T-helper 1 cell (primary cell): ENCODE measurements at places on chromosomes 2 and 18.

GRCh38 chr18:70620837-70621612, 332.2 kb downstream of the SOCS6 start:
- DNase-seq: no peak

GRCh38 chr2:134502104-134502503, 216.7 kb downstream of the TMEM163 start:
- DNase-seq: no peak

DNA sequence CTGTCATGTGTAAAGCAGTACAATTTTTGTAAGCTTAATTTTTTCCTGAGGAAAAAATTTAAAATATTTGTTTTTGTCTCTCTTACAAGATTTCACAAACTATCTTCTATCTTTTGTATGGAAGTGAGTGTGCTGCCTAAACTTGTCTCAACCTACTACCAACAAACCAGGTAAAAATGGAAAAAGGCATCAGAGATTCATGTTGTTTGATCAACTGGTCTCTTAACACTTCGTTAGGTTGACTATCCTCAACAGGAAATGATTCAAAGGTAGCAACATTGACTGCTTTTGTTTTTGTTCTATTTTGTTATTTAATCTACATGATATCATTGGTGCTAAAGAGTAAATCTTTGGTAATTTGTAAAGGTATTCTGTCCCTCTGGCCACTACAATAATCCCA, 47.7 kb upstream of the RND3 start:
- no peak for DNase-seq

DNA sequence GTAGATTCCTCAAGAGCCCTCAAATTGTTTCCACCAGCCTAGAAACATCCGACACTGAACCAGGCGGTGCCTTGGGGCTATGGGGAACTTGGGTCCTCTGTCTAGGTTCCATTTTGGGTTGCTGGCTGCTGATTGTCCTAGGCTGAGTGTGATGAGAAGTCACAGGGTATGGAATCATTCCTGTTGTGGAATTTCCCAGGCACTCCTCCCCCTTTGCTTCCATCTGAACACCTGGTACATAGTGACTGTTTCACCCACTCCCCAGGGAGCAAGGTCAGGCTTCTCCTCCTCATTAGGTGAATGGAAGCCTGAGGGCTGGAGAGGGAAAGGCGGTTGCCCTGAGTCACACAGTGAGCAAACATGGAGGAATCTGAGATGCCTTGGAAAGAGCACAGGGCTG, 4.5 kb downstream of the KIF3C start:
- DNase-seq: no peak

- no peak for DNase-seq
Measured at GRCh38 chr2:184481865-184482264, 116.5 kb upstream of the ZNF804A start.

- no peak for DNase-seq
Measured at GRCh38 chr2:206840999-206841398, 75.6 kb downstream of the FASTKD2 start.

- DNase-seq: no peak
Measured at GRCh38 chr2:109351164-109351756, 222.3 kb downstream of the SH3RF3 start.

- DNase-seq: no peak
Measured at GRCh38 chr2:17901246-17901645, 22.8 kb downstream of the KCNS3 start.
